Stimulated activated CD8-positive, alpha-beta memory T cell treated with anti-CD3 and anti-CD28 coated beads, Interleukin-12 subunit alpha, Interleukin-12 subunit beta, amount 100 ng/mL, for 1 hour (primary cell): ENCODE measurements at places on chromosomes 6 and 20.

GRCh38 chr6:113011801-113012200 is 664.7 kb downstream of the RFPL4B start:
- DNase-seq: no peak

GRCh38 chr6:2134554-2134953 is 110.9 kb downstream of the GMDS start:
- no peak for DNase-seq

- DNase-seq: peak; percentile 27
Measured at GRCh38 chr6:111087871-111088667, 766 bp downstream of the SLC16A10 start.

- DNase-seq: no peak
Measured at GRCh38 chr20:14148042-14148441, 152.7 kb downstream of the MACROD2 start.

GRCh38 chr6:2477250-2477649 is 231.8 kb upstream of the GMDS start:
- no peak for DNase-seq
